H9 (cell line): ENCODE measurements at places on chromosomes 13 and 19. TPM values are rescaled to one million over a fixed set of nuclear protein-coding genes. Genes with fewer than 3 reads are reported as not detected.

GRCh38 chr13:101739382-101740178 is 287.1 kb downstream of the ITGBL1 start:
- DNase-seq, result no peak

DNA sequence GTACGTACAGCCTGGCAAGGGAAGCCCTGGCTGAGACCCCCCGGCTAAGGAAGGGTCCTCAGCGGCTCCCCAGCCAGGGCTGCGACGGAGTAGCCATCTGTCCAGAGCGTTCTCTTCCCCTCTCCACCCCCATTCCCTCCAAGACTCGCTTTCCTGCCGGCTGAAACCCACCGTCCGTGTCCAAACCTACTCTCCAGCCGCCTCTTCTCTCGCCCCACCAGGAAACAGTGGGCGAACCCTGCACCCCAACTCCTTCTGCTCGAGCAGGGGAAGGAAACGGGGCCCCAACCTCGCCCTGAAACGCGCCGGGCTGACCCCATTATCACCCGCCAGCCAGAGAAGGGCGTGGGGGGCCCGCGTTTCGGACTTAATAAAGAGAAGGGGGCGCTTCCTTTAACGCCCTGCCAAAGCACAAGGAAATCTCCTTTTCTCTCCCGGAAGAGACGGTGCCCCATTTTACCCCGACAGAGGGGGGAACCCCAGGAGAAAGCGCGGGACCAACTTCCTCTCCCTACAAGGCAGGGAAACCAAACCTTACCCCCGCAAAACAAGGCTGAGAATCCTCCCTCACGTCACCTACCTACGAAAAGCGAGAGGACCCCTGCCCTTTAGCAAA is 2.5 kb downstream of the ZC3H4 start:
- DNase-seq, result no peak

Gene HS6ST3
- total RNA-seq, result 0.44 and 0.48 TPM in 2 replicates

- DNase-seq, result no peak
Measured at GRCh38 chr19:10230173-10230860, 814 bp downstream of the S1PR2 start.

- no peak for DNase-seq
Measured at GRCh38 chr13:32125221-32125689, 93.7 kb downstream of the FRY start.
